ACHN (cell line): ENCODE measurements at places on chromosomes 7 and 10.

GRCh38 chr10:49613165-49613881 lies 514 bp upstream of the CHAT start:
- no peak for DNase-seq

DNA sequence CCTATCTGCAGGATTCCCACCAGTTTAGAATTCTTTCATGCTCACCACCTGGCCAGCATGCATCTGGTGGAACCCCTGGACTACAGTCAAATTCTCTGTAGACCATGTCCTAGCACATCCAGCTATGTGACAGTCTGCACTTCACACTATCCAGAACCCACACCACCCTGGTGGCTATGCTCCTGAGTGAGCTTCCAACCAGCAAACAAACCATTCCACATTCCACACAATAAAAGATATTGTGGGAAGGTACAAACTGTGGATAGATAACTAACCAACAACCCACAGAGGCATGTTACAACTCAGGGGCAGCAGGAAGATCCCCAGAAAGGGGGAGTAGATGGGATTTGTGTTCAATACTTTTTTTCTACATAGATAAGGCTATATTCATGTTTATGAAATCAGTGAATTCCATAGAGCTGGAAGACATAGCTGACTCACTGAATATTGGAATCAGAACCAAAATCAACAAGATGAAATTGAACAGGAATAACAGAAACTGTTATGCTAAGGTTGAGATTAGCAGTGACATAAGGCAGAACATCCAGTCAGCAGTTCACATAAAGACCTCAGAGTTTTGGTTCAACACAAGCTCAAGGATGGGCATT lies 72.5 kb downstream of the LRRC17 start:
- DNase-seq: no peak

DNA sequence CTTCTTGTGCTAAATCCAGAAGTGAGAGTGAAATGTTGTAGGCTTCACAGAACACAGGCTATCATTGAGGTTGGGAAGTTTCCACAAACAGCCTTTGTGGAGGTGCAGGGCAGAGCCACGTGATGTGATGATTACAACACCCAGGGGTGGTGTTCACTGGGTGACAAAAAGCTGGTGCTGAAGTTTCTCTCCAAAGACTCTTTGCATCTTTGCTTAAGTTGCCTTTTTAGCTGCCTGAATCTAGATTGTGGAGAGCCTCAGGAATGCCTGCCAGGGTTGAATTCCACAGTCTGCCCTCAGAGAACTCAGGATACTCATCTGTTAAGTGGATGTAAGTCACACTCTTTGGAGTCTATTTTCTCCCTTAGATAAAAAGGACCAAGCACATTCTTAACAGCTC lies 56.3 kb downstream of the PLXNA4 start:
- DNase-seq: no peak

GRCh38 chr7:20298486-20298901 lies 32.2 kb upstream of the ITGB8 start:
- DNase-seq: no peak

GRCh38 chr10:12484941-12485805 lies 135.8 kb downstream of the CAMK1D start:
- no peak for DNase-seq

DNA sequence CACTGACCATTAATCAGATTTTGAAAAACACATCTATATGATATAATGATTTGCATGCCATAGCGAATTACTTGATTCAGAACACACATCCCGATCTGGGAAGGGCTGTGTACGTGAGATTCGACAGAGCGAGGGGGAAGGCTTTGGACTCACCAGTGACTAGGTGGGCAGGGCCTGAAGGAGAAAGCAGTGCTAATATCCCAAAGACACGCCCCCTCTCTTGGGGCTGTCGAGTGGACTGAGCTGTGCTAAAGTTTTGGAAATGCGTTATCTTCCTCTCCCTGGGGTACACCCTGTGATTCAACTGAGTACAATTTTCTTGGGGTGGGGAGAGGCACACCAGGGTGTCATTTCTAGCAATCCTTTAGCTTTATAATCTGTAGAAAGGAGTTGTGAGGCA lies 1.8 kb downstream of the LRRC17 start:
- no peak for DNase-seq

DNA sequence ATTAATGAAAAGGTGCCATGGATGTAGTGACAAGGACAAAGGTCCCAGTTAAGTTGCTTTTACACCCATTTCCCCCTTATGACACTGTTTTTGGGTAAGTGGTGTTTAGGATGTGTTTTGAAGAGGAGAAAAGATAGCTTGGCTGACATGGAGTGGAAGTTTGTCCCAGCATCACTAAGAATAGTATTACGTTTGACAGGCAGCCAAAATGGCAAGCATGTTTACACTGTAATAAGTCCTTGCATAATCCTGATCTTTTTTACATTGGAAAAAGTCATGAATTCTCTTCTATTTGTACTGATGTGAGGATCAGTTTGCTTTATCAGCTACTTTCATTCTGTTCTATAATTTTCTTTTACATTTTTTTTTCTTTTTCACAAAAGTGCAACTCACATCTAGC lies 137.8 kb downstream of the CHRM2 start:
- no peak for DNase-seq

DNA sequence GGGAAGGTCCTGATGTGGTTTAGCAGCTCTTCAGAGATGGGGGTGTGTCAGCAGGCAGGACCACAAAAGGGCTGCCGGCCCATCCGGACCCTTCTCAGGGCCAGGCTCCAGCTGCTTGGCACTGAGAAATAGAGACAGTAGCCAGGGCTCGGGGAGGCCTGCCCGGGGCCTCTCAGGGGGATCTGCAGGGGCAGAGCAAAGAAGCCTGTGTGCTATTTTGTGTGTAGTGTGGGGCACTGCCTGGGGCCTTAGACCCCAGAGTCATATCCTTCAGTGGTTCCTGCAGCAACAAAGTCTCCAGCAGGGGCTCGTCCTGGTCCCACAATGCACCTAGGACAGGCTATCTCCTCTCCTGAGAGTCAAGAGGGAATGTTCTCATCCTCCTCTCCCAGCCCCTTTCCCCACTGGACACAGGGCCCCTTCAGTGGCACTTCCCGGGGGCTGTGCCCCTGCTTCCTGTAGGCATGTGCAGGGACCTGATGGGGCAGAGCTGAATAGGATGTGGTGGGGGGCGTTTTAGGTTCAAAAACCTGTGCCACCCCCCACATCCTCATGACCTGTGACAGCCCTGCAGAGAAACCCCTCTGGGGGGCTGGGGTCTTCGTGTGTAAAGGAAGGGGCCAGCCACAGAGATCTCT lies 159.5 kb upstream of the RHEB start:
- no peak for DNase-seq

GRCh38 chr10:100508691-100509150 lies 10.9 kb downstream of the SEC31B start:
- peak; percentile 75 for DNase-seq

- DNase-seq: no peak
These were observed 289.7 kb upstream of the TMEM229A start for GRCh38 chr7:124322561-124322960.
